ENCODE measurements at places on chromosomes 2 and 18. TPM values are rescaled to one million over a fixed set of nuclear protein-coding genes. Genes with fewer than 3 reads are reported as not detected.

DNA sequence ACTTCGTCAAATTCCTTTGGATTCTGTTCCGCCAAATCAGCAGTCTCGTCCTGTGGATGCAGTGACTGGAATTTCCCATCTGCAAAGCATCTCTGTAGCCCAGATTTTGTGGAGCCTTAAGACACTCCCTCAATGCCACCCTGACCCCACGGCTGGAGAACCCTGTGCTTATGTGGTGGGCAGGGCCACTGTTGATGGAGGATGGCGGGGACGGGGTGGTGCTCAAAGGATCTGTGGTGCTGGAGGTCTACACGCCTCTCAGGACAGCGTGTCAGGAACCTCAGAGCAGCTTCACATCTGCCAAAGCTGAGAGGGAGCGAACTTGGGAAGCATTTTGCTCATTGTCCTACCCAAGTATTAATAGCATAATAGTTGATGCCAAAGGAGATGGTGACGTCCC lies 200.1 kb downstream of the MGAT5 start:
- DNase-seq: no peak

SKOR2 gene
- not detected for total RNA-seq

GRCh38 chr2:222646008-222646407 lies 9.9 kb downstream of the FARSB start:
- DNase-seq: no peak

HNMT gene
- total RNA-seq: 1.6 TPM

- peak; percentile 30 for DNase-seq
Observed at GRCh38 chr2:95552911-95553310, 38.9 kb upstream of the TRIM43 start.

DNA sequence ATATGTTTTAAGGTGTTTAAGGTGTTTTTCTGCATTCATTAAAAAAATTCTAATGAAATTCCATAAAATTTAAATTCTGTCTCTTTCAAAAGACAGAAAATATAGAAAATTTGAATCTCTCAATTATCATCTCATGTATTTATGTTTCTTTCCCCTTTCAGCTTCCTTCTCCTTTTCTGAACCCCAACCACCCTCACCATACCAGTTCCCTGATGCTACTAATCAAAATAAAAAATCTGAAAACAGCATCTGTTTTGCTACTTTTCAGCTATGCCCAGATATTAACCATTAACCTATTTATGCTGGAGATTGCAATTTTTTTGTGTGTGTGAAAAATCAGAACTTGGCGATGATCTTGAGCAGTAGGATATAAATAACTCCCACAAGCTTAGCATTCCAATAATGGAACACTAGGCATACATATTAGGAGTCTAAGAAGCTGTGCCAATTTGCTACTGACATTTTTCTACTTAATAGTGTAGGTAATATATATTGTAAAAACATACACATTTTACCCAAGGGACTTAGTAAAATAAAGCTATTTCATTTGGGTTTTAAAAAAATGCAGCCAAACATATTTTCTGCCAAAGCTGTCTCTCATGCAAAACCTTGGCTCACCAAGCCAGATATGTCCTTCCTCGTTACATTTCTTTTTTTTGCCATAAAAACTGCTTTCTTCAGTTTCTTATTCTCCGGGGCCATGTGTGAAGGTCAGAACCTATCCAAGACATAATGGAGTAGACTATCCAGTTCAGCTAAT lies 32.6 kb upstream of the AGPS start:
- DNase-seq: no peak

Data from Daoy (cell line).